CD4-positive, alpha-beta T cell treated with Interleukin-15 for 4 hours (primary cell): ENCODE measurements at places on chromosomes 2 and 18.

DNA sequence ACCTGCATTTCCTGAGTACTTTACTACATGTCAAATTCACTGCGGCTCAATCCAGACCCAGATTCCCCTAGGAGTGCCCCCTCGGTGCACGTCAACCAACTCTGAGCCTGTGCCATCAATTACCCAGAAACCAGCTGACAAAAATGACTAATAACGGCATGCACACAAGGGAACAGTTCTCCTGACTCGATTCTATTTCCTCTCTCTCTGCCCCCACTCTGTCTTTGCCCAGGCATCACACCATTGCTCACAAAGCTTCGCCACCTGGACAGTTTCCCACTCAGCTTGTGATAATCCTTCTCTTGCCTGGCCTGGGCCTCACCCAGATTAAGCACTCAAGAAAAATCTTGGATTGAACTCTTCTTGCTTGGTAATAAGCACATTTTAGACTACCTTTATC, 115.3 kb upstream of the NDUFV2 start:
- no peak for DNase-seq

DNA sequence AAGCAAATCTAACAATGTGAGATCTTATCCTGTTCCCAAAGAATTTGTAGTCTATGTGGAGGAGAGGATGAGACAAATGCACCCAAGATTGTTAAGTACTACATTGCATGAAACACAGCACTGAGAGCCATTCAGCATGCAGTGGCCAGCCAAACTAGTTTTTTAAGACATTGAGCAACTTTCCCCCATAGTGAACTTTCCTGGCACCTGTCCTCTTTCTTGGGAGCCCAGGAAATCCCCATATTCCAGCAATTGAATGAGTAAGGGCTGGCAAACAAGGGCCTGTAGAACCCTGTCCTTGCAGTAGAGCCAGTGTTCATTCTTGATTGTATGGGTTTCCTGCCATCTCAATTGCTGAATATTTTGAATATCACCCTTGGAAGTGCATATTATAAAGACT, 58.8 kb upstream of the FIGN start:
- no peak for DNase-seq

- no peak for DNase-seq
These were observed 1324.6 kb upstream of the NRXN1 start for GRCh38 chr2:52356556-52356955.

GRCh38 chr18:51801514-51801913, 538.5 kb upstream of the DCC start:
- DNase-seq = no peak

- DNase-seq = peak; percentile 27
These were observed 56.5 kb upstream of the CREB1 start for GRCh38 chr2:207473049-207473930.

GRCh38 chr2:10150436-10150835, 27.9 kb downstream of the RRM2 start:
- DNase-seq = no peak

DNA sequence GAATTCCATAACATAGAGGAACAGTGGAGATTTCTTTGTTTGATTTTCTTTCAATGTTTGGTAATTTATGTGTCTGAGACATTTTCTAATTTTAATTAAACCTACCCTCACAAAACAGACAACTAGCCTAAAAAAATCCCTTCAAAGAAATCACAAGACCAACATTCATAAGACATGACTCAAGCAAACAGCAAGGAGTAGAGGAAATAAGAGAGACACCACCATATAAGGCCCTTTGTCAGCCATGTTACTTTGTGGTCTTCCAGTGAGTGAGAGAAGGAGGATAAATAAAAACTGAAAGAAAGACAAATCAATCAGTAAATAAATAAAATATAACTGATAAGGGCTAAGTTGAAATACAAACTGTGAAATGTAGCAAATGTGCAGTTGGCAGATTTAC, 830.8 kb upstream of the SLC39A10 start:
- DNase-seq = no peak

DNA sequence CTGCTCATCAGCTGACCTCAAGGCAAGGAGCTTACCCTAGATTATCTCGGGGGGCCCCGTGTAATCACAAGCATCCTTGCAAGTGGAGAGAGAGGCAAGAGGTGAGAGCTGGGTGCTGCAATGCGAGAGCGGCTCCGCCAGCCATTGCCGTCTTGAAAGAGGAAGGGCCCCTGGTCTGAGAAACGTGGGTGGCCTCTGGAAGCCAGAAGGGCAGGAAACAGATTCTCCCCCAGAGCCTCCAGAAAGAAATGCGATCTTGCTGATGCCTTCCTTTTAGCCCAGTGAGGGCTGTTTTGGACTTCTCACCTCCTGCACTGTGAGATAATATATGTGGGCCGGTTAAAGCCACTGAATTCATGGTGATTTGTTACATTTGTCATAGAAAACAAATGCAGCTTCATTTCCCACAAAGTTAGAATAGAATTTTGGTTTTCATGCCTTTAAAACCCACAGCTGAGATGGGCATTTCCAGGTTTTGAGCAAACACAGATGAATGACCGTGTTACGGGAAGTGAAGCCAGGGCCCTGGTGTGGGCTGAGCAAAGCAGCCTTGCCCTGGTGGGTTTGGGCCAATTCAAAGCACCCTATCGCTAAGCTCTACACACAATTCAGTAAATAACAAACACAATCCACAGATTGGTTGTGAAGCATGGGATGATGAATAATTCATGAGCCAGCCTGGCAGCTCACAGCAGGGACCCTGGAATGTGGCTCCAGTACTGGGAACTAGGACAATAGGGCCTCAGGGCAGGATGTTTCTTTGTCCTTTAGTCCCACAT, 319.9 kb upstream of the HS6ST1 start:
- no peak for DNase-seq

- DNase-seq = no peak
These were observed 5.4 kb downstream of the GPN1 start for GRCh38 chr2:27634291-27634690.

DNA sequence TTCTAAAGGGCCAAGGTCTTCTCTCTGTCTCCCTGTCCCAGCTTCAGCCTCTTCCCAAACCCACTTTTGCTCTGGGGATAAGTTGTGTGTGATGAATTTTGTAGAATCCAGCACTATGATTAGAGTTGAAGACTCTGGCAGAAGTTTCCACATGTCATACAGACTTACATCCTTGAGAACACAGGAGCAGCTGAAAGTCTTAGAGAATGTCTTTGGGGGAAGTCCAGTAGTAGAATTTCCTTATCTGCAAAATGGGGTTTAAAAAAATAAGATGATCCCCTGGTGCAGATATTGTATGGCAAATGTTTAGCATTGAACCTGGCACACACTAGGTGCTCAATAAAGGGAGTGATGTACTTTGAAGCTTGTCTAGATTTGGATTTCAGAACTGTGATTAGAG, 65.2 kb downstream of the TMEM247 start:
- no peak for DNase-seq

- no peak for DNase-seq
These were observed 222.7 kb downstream of the PHLPP1 start for GRCh38 chr18:62938006-62938405.

DNA sequence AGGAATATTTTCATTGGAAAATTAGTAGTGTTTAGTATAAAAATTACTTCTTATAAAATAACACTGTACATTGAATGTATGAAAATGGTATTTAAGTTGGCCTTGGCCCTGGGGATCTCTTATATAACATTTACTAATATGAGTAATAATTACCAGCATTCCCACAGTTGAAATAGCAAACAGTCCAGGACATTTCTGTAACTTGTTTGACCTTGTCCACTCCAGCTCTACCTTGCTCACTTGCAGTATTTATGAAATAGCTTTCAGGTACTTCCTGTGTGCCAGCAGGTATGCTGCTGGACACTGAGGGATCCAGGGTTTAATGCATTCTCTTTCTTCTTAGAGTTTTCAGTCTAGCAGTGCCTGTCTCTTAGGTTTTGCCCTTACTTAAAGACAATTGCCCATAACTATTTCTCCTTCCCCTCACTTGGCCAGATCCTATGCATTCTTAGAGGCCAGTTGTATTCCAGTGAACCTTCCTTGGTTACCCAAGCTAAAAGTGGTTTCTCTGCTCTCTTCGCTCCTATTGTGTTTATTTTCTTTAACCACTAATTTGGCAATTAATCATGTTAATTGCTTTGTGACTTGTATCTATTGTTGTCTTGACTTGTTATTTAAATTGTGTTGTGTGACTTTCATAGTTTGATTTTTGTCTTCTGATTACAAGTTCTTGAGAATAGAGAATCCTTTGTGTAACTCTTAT, 25.9 kb downstream of the BABAM2 start:
- DNase-seq = no peak

DNA sequence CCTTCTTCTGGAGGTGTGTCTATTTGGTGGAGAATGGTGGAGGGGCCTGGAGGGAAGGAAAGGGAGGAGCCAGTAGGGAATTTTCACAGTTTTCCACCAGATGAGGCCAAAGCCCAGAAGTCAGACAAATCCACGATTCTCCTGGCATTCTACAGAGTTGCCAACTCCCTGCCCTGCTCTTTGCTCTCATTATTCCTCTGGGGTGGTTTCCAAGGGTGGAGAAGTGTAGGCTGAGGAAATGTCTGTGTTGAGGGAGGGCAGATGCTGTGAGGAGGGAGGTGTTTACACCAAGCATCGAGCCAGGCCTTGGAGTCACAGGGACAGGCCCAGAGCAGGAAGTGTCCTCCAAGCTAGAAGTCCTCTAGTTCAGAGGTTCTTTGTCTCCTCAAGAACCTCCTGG, 124.1 kb upstream of the LGALSL start:
- DNase-seq = no peak

GRCh38 chr2:139033300-139033699, 253.1 kb upstream of the NXPH2 start:
- DNase-seq = no peak

- DNase-seq = no peak
These were observed 161.8 kb downstream of the DYSF start for GRCh38 chr2:71614976-71615766.

DNA sequence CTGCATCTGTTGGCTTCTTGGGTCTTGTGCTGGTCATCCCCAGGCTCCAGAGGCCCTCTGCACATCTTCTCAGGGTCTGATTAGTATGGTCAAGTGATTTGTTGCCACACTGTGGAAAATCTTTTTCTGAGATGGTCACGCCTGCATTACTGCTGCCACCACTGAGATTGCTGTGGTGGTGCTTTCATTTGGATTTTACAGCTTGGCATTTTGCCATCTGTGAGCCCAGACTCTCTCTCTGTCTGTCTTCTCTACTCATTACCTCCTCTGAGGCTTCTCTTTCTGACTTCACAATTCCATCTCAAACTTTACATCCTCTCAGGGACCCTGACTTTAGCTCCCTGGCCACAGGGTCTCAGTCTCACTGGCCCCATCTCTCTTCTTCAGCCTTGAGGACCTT, 154.6 kb downstream of the LRRTM1 start:
- DNase-seq = no peak

- DNase-seq = no peak
These were observed 23.4 kb downstream of the CDH2 start for GRCh38 chr18:28153485-28154065.
